ENCODE measurements at places on chromosomes 11 and 22.
A peak's percentile ranks its signal among the peaks of the same experiment; 100 is the strongest.

- DNase-seq: no peak
Observed at GRCh38 chr11:104907521-104908185, 9.4 kb upstream of the CASP12 start.

- no peak for DNase-seq
Observed at GRCh38 chr11:123173040-123173855, 21.8 kb downstream of the CLMP start.

GRCh38 chr11:96508861-96509260 is 119.0 kb downstream of the JRKL start:
- DNase-seq: no peak

DNA sequence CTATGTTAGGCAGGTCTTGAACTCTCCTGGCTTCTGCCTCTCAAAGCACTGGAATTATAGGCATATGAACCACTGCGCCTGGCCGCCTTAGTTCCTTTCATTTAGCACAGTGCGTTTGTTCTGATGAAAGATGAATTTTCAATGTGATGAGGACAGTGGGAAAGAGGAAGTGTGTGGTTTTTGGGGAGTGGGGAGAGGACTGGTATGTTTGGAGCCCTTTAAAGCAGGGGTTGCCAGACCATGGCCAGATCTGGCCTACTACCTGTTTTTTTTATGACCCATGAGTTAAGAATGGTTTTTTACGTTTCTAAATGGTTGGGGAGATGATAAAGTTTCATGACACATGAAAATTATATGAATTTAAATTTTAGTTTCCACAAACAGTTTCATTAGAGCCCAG is 12.5 kb downstream of the ATXN10 start:
- no peak for DNase-seq

DNA sequence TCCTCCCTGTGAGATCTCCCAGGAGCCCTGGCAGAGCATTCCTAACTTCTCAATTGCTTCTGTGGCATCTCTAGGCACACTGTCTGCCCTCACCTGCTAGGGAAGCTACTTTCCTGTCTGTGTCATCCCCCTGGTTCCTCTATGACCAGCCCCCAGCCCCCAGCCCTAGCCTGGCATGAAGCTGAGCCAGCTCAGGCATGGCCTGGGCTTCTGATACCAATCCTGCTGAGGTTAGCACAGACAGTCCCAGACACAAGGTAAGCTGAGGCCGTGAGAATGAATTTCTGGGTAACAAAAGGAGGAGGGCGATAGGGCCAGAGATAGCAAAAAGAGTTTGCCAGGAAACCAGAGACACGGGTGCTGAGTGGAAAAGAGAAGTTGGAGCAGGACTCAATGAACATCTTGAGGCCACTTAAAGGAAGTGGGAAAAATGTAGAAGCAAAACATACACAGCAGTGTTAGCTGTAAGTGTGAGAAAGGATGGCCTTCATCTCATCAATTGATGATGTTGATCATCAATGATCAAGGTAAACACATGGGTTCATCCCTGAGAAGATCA is 87.6 kb upstream of the PICALM start:
- no peak for DNase-seq

GRCh38 chr11:75639762-75640181 is 29.1 kb downstream of the MAP6 start:
- DNase-seq: peak; percentile 52

DNA sequence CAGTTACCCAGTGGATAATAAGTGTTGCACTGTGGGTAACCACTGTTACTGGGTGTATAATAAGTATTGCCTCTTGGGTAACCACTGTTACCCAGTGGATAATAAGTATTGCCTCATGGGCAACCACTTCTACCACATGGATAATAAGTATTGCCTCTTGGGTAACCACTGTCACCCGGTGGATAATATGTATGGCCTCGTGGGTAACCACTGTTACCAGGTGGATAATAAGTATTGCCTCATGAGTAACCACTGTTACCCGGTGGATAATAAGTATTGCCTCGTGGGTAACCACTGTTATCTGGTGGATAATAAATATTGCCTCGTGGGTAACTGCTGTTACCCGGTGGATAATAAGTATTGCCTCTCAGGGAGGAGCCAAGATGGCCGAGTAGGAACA is 29.7 kb upstream of the NXPE4 start:
- no peak for DNase-seq

- no peak for DNase-seq
Observed at GRCh38 chr11:80371931-80372330, 931.1 kb upstream of the TENM4 start.

DNA sequence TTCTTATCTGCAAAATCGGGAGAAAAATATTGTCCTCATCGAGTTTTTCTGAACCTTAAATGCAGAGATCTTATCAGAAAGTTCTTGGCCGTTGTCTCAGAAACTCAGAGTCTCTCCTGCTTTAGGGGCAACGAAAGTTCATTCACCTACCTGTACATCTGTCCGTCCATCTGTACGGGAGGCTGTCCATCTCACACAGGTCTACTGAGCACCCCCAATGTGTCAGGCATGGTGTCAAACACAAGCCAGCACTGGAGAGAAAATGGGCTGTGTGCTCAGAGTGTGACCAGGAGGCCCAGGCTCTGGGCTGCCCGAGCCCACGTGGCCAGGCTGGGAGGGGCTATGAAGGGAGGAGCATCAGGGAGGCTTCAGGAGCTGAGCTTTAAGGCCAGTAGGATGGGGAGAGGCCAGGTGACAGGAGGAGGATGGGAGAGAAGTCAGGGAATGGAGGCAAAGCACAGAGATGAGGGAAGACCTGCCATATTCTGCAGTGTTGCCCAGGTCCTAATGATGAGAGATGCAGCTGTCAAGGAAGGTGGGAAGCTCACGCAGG is 62.4 kb upstream of the MYEOV start:
- no peak for DNase-seq

- no peak for DNase-seq
Observed at GRCh38 chr11:69058511-69059270, 10.0 kb downstream of the TPCN2 start.

GRCh38 chr11:120578596-120579154 is 67.1 kb downstream of the GRIK4 start:
- no peak for DNase-seq

DNA sequence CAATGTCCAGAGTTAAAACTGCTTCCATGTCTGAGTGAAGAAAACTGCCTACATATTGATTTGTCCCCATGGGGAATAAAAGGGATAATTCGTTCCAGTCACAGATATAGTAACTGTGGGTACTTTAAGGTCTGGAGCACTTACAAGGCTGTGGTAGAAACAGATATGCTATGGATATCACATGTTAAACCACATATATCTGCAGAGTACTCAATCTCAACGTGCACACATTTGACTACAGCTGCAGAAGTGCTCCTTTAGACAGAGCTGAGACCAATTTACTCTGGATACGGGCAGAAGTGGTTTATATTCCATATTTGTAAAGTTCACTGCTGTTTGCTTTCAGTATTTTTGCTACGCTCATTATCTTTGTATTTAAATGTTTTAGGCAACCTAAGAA is 9.7 kb upstream of the MS4A2 start:
- no peak for DNase-seq

GRCh38 chr11:72869831-72870230 is 55.6 kb downstream of the ATG16L2 start:
- DNase-seq: no peak

DNA sequence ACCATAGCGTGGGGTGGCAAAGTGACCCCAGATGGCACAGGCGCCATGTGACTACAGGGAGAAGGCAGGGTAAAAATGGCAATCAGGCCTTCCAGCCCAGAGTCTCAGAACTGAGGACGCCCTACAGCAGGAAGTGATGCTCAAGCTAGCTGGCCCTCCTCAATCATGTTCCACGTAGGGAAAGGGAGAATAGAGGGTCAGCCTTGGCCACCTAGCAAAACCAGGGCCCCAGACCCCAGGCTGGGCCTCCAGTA is 978 bp upstream of the ANKRD13D start:
- no peak for DNase-seq

DNA sequence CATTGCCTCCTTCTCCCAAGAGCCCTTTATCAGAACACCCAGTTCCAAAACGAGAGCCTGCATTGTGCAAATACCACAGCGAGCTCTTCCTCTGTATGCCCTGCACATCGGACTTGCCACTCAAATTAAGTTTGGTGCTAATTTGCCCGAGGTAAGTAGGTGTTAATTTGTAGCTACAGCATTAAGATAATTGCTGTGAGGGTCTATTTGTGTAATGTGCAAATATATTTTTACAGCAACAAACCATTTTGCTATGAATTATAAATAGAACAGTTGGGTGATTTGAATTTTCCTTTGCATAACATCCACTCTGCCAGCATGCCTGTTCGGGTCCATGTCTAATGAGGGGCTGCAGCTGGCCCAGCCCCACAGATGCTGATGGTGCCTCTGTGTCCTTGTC is 8.1 kb downstream of the ARHGAP8 start:
- DNase-seq: no peak

DNA sequence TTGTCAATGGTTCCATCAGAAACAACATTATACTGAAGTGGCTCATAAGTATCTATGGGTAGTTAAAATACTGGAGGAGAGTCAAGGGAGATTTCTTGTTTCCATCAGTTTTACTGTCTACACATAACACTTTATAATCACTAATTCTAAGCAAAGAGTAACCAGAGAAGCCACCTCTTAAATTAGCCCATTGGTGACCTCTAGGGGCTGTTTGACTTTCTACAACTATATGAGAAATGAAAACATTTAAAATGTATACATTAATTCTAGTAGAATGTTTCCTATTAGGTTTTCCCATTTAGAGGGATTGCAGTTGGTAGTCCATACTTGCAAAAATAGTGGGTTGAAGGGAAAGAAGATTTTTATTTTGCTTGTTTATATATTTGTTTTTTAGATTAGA is 504.3 kb downstream of the FAM181B start:
- DNase-seq: no peak

GRCh38 chr11:104614961-104615360 is 283.3 kb downstream of the CASP12 start:
- no peak for DNase-seq

DNA sequence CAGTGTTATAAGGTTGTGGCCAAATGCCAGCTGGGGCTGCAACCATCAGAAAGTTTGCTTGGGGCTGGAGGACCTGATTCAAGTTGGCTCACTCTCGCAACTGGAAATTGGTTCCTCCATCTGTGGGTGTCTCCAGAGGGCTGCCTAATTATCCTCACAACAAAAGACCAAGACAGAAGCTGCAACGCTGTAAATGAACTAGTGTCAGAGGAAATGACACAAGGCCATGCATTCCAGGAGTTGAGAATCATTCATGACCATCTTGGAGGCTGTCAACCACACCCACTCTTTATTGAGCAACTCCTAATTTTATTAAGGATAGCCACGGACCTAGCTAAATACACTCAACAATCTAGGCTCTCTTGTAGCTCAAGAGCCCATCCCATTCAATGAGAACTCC is 1060.8 kb downstream of the OPCML start:
- no peak for DNase-seq

GRCh38 chr11:60951904-60952741 is at the start of gene SLC15A3:
TSS of gene SLC15A3 (minus strand) at chr11:60952176. CDS start at chr11:60951551, 625 bp downstream.
- DNase-seq: no peak

DNA sequence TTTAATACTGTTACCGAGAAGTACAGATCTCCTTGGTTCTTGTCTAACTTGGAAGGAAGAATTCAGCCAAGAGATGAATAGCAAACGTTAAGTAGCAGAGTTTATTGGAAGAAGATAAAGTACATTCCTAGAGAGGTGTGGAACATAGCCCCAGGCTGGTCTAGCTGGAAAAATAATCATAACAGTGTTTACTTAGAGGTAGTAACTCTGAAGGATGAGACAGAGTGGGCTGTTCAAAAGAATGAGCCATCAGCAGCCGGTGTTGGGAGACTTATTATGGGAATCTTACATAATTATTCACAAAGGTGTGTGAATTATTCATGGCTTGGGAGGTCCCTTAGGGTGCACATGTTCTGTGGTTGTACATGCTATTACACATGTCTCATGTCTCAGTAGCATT is 276.5 kb downstream of the LUZP2 start:
- no peak for DNase-seq

DNA sequence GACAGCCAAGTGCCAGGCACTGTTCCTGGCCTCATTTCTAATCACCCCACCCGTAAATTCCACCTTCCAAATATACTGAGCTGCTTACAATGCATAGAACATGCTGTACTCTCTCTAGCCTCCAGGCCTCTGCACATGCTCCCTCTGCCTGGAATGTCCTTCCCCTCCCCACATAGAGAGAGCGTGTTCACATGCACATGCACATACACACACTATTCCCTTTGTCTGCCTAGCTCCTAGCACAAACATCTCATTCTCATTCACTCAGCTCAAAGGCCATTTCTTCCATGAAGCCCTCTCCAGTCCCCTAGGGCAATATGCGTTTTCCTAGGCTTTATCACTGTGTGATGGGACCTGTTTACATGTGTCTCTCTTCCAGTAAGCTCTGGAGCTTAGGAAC is 144.6 kb downstream of the WT1 start:
- no peak for DNase-seq

GRCh38 chr11:123426789-123427188 is 3.3 kb upstream of the GRAMD1B start:
- DNase-seq: no peak

GRCh38 chr11:67289651-67290479 is 762 bp downstream of the ANKRD13D start:
- DNase-seq: no peak

- no peak for DNase-seq
Observed at GRCh38 chr11:19892387-19892786, 179.8 kb downstream of the NAV2 start.

- no peak for DNase-seq
Observed at GRCh38 chr22:43829904-43830851, 18.1 kb upstream of the EFCAB6 start.

- no peak for DNase-seq
Observed at GRCh38 chr11:31720225-31720624, 90.9 kb downstream of the PAX6 start.

DNA sequence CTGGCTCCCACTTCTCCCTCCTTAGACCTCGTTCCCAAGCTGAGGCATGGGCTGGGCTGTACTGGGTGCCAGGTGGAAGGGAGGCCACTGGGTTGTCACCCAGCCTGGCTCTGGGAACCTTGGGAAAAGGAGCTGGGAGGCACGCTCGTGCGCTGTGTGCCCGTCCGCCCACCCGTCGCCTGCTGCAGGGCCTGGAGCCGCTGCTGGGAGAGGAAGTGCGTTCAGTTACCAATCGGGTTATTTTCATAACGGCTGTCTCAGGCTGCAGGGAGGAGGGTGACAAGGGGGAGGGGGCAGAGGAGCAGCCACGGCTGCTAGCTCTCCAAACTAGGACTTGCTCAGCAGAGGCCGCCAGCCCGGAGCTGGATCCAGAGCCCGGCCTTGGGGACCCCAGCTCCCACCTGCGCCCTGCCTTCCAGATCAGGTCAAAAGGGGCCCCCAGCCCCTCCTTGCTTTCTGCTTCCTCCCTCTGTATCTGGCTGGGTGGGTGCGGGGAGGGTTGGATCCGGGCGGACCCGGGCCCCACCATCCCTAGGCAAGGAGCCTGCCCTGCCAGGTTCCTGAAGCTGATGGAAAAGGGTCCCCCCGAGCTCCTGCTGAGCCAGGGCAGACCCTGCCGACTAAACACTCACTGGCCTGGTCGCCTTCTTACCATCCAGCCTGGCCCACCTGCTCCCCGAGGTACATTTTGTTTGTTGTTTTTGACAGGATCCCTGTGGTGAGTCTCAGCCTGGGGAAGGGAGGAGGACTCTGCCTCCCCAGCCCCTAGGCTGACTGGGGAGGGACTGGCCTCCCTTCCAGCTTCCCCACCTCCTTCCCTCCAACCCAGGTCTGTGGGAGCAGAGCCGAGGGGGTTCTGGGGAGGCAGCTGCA is 14.3 kb downstream of the DGKZ start:
- DNase-seq: no peak

Measured in NCI-H1930 (cell line).